ENCODE measurements at places on chromosomes 11 and 22.

- no peak for DNase-seq
Observed at GRCh38 chr11:10498022-10498400, 42.9 kb downstream of the AMPD3 start.

GRCh38 chr11:68767672-68768071 is 16.4 kb upstream of the TESMIN start:
- no peak for DNase-seq

DNA sequence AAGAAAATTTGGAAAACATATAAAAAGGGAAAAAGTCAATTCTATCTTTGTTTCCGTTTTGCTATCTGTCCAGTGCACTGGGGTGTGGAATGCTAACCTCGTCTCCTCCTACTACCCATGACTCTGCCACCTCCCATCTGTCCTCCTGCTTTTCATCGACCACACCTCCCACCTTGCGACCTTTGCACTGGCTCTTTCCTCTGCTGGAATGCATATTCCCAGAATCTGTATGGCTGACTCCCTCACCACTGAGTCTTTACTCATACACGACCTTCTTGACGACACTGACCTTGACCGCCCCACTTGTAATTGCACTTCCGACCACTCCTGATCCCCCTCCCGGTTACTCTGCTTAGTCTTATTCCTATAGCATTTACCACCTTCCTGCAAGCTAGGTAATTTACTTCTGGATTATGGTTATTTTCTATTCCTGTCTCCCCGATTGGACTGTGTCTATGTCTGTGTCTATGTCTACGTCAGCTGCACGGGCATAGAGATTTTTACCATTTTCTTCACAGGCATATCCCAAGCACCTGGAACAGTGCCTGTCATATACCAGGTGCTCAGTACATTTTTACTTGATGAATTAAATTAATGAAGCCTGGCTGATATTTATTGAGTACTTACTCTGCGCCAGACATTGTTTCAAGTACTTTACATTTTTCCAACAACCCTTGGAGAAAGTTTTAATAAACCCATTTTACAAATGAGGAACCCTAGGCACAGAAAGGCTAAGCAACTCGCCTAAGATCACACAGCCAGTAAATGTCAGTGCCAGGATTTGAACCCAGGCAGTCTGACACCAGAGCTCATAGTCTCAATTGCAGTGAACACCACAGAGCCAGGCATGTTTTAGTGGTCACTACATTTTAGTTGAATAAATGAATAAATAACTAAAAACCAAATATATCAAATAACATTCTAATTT is 89.3 kb upstream of the SLC22A12 start:
- no peak for DNase-seq

DNA sequence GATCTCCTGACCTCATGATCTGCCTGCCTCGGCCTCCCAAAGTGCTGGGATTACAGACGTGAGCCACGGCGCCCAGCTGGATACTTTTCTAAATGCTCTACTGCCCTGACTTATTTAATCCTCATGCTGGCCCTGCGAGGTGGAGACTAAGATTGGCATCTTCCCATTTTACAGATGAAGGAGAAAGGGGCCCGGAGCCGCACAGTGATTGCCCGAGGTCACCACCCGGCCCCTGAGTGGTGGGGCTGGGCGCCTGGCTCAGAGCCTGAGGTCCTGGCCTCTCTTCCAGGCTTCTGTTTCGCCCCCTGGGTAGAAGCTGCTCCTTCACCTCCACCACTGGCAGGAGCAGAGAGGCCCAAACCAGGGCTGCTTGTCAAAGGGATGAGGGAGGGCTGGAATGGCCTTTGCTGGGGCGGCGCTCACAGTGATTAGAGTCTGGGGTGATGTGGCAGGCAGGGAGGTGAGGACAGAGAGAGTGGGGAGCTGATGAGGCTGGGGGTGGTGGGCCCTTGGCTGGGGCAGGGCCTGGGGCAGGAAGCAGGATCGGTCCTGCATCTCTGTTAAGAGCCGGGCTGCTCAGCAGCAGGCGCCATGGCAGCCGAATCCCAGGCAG is 15.4 kb upstream of the MPPED1 start:
- no peak for DNase-seq

DNA sequence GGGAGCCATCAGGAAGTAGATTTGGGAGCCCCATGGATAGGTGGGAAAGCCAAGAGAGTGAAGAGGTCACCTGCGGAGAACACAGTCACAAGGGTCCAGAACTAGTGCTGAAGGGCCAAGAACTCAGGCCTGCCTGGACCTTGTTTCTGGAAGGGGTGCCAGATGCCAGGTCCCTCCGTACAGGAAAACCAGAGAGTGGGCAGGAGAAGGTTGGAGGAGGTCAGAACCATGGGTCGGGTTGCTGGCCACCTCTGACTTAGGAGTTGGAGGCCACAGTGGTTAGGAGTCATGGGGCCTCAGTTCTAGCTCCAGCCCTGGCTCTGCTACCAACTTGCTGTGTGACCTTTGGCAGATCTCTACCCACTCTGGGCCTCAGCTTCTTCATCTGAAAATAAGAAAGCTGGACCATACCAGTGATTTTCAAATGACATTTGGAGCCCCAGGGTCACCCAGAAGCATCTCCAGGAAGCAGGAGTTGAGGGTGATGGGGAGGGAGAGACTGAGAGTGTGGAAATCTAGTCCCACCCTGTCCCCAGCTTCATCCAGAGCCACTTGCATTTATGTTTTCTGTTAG is 20.8 kb upstream of the TUB start:
- no peak for DNase-seq

DNA sequence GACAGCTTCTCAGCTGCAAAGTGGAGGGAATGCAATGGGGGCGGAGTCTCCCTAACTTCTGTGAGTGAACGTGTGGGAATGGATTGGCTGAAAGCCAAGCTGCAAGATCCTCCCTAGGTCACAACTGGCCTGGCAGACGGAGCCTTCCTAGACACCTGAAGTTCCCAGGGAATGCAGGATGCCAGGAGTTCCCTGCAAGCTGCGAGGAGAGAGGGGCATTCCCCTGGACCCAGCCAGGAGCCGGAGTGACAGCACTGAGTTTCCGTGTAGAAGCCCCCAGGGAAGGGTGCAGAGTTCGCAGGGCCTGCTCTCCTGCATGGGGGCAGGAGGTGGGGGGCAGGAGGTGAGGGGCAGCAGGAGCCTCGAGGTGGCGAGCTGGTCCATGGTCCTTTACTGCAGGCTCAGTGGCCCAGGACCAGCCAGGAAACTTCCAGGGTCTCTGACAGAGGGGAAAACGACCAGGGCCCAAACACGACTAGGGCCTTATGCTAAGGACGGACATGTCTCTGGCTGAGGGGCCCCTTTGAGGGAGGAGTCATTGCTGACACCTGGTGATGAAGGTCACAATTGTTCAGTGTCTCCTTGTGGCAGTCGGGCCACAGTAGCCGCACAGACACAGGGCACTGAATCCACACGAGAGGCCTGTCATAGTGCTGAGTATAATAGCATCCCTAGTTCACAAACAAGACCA is 141.4 kb downstream of the FBXO7 start:
- DNase-seq = no peak

GRCh38 chr11:72869831-72870230 is 55.6 kb downstream of the ATG16L2 start:
- DNase-seq = no peak

GRCh38 chr11:99682646-99683045 is 661.9 kb downstream of the CNTN5 start:
- no peak for DNase-seq

DNA sequence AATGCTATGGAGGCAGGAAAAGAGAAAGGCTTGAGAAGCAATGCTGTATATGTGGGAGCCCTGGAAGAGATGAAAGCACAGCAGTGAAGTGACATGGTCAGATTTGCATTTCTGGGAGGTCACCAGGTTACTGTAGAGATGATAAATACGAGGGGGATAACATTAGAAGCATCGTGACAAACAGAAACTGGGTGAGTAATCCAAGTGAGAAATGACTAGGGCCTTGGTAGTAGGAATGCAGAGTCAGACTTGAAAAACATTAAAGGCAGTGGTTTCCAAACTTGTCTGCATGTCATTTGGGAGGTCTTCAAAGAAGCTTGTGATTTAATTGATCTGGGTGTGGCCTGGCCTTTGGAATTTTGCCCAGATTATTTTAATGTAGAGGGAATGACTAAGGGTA is 43.9 kb downstream of the CCDC34 start:
- DNase-seq = peak; percentile 23

DNA sequence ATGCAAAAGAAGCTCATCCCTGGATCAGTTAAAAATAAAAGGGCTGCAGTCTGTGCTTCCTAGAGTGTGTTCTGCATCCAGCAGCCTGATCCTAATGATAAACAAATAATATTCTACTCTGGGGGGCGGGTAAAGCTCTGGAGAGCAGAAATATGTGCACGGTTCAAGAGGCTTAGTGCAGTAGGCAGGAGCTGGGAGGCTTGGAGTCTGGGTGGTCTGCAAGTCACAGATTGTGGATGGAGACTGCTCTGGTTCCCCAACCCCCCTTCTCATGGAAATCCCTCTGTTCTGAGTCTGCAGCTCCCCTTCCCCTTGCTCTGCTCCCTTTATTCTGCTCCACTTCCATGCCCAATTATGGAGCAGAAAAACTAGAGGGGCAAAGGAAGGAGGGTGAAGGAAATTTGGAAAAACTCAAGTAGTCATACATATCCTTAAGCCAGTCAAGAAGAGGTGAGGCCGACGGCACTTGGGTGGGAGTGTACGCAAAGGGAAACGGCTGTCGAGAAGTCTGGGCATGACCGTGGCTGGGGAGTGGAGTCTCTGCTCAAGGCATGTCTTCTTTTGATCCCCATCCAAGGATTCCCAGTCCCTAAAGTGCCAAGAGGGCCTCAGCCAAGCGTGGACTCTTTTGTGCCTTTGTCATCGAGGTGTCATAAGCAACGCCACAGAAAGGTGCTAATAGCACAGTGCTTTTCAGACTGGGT is 16.3 kb upstream of the CLMP start:
- no peak for DNase-seq

GRCh38 chr22:39999144-39999757 is 4.5 kb downstream of the FAM83F start:
- peak; percentile 64 for DNase-seq

DNA sequence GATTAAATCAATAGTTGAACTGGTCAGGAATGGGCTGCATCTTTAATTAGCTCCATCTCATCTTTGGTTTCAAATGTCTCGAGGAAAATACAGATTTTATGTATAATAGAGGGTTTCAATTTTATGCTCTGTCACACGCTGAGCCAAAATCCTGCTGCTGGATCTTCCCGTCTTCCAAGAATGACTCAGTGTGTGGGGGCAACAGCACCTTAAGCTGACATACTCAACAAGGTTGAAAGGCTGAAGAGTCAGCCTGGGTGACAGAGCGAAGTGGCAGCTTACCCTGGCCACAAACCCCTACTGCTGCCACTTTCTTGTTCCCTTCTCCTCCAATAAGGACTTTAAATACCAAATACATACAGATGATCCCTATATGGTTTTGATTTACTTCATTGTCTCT is 9.0 kb upstream of the PCF11 start:
- no peak for DNase-seq

DNA sequence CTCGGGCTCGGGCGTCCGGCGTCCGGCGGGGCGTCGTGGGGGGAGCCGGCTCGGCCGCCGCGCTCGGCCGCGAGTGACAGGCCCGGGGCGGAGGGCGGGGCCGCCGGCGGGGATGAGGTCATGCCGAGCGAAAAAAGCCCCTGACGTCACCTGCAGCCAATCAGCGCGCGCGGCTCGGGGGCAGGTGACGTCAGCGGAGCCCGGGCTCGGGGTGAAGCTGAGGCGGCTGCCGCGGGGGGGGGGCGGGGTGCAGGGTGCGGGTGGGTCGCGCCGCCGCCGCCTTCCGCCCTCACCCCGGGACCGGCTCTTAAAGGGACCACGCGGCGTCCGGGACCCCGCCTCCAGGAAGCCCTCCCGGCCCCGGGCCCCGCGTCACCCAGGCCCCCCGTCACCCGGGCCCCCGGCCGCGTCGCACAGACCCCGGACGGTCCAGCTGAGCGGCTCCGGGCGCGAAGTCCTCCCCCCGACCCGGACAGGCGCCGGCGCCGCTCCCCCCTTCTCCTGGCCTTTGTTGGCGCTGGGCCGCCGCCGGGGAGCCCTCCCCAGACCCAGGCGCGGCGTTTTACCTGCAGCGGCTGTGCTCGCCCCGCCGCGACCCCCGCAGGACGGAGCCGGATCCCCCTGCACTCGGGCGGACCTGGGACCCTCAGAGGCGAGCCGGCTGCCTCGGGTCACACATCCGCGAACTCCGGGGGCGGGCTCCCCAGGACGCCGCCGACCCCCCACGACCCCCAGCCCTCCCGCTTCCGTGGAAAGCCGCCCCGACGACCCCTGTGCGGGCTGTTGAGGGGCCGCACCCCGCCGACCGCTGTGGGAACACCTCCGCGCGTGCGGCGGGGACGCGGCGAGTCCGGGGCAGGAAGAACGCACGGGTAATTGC is at the start of gene DUSP8:
Gene DUSP8 (minus strand): TSS at position 75 of the 880 bp plus-strand sequence. CDS start 6,445 bp downstream, outside the sequence.
- peak; percentile 96 for DNase-seq

DNA sequence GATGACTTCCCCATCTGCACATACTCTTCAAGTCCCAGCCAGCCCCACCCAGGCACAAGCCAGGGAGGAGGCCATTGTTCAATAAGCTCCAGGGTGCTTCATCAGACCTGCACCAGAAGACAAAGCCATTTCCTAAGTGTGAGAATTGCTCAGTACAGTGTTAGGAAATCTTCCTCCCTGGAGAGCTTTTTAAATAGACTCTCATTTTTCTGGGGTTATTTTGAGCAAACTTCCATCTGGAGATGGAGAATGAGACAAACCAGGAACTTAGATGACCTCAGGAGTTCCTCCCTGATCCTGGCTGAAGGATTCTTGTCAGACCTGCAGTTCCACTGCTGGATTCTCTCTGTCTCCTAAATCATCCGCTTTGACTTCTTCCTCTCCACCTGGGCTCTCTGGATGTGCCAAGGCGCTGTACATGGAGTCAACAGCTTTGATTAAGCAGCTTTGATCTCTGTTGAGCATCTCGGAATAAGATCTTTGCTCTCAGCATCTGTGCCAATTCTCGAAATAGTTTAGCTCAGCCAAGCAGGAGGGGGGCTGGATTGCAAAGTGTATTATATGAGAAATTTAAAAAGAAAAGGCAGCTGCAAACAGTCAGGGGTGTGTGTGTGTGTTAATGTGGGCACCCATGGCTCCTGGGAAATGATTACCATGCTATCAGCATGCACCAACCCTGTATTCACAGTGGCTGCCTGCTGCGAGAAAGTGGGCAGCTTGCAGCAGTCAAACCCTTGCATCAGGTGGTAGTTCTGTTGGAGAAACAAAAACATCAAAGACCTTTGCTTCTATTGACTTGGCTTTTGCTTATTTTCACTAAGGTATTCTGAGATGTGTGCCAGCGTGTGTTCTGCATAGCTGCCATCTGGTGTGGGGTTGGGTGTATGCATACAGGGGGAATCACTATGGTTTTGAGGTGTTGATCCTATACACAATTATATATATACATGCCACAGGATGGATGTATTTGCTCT is 70.2 kb upstream of the NAV2 start:
- DNase-seq = no peak

- no peak for DNase-seq
Observed at GRCh38 chr11:27640954-27641353, 59.3 kb downstream of the BDNF start.

DNA sequence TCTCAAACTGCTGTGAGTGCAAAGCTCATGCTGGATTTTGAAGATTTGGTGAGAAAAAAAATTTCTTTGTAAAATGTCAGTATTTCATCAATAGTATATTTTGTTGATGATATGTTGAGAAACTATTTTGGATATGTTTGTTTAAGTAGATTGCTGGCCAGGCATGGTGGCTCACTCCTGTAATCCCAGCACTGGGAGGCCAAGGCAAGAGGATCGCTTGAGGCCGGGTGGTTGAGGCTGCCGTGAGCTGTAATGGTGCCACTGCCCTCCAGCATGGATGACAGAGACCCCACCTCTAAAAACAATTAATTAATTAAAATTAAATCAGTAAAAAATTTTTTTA is 6.9 kb upstream of the IFITM3 start:
- no peak for DNase-seq
